ENCODE measurements at places on chromosomes 1 and 21. TPM values are rescaled to one million over a fixed set of nuclear protein-coding genes. Genes with fewer than 3 reads are reported as not detected.

The RIMS3 gene
- 0.78 TPM for total RNA-seq

The KIRREL1 gene
- 5.4 TPM for total RNA-seq

The TNFRSF14 gene
- 37.2 TPM for total RNA-seq

The PRSS38 gene
- not detected for total RNA-seq

DNA sequence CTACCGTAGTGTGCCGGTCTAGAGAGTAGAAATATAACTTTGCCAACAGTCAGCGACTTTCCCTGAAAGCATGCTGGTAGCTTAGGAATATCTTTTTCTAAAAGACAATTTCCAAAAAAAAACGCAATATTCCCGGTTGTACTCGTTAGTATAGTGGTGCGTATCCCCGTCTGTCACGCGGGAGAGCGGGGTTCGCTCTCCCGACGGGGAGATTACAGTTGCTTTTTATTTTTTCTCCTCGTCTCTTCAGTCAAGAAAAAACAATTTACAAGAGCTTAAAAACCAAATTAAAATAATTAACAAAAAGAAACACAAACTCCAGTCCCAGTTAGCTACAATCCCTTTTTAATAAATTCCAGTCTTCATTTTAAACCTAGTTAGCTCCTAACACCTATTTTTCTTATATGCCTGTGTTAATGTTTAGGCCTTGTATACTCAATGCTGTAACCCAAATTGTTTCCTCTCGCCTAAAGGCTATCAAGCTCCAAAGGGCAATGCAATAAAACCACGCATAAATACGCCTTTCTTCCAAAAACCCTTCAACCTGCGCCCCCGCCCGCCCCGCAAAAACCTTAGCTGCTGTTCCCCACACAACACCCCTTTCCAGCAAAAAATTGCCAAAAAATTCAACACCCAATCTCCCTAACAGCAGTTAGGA lies 7.8 kb downstream of the HSPA6 start:
- H3K36me3 ChIP-seq: no peaks in the 10 kb centered on the region
- H3K4me1 ChIP-seq: no peaks in the 10 kb centered on the region
- no peak overlapping the region for H3K4me3 ChIP-seq
- no peak overlapping the region for H3K27ac ChIP-seq

GRCh38 chr1:6212193-6212959 lies 6.5 kb downstream of the RNF207 start:
- H3K27me3 ChIP-seq: no peaks in the 10 kb centered on the region
- no peaks in the 10 kb centered on the region for H3K36me3 ChIP-seq
- no peak overlapping the region for H3K4me3 ChIP-seq
- no peak for DNase-seq
- H3K27ac ChIP-seq: no peak overlapping the region
